ENCODE measurements at places on chromosomes 5 and 9.

DNA sequence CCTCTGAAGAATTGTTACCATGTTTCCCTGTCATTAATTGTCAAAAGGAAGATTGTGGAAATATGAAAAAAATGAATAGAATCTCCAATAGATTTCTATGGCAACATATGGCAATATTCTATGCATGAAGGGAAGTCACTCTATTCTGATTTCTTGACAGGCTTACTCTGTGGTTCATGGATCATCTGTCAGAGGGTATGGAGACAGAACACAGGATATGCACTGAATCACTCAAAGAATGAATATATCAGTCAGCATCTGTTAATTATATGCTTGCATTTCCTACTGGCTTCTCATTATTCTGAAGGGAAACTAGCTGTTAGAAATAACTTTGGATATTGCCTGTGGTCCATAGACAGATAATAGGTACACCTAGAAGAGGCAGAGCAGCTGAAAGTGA is 918.9 kb downstream of the DTWD2 start:
- no peak for DNase-seq

DNA sequence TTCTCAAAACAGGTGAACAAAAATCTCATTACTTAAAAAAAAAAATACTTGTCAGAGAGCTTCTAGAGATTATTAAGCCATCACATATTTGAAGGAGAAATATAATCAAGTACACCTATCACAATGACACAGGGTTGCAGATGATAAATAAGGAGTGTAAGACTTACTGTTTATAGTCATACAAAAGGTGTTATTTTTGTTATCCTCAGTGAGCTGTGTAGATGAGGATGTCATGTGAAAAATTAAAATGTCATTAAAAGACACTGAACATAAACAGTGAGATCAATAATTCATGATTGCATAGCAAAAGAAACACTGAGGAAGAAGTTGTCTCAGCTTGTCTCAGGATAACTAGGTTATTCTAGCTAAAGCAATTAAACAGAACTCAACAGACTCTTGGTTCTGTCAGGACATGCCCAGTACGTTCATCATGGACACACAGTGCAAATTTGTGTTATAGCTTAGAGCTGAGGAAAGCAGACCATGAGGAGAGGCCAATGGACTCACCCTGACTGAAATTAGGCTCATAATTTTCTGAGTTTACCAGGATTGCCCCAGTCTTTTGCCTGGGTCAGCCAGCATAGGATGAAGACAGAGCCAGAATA is 1162.6 kb upstream of the C9orf72 start:
- no peak for DNase-seq

DNA sequence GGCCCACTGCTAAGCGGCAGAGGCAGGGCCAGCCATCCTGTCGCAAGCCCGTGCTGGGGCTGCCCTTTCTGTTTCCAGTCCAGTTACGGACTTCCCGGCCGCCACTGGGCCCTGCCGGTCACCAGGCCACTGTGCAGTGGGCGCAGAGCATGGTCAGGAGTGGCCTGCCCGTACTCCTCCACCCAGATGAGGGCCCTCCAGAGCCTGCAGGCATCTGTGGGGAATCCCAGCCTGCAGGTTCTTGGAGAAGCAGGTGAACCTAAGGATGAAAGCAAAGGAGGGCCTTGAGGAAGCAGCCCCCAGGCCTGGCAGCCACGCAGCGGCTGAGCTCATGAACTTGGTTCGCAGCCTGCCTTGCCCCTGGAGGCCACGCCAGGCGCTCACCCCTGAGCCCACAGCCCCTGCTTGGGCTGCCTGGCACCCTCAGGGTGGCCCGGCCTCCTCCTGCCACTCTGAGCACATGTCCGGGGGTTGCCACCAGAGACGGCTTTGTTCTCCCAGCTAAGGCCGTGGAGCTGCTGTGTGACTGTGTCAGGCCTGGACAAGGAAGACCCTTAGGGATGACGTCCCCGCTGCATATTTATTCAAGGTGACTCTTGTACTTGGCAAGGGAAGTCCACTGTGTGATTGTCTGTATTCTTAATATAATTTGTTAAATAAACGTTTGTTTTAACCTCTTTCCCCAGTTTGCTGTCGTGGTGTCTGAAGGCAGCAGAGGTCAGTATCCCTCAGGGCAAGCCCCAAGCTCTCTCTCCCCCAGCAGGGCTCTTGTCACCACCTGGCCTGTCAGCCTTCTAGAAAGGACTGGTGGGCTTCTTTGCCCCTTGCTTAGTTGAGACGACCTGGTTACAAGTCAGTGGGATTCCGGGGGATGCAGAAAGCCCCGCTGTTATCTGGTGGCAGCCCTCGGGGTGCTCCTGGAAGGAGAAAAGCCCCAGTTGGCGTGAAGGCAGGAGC is 107.1 kb upstream of the LMX1B start:
- no peak for DNase-seq

DNA sequence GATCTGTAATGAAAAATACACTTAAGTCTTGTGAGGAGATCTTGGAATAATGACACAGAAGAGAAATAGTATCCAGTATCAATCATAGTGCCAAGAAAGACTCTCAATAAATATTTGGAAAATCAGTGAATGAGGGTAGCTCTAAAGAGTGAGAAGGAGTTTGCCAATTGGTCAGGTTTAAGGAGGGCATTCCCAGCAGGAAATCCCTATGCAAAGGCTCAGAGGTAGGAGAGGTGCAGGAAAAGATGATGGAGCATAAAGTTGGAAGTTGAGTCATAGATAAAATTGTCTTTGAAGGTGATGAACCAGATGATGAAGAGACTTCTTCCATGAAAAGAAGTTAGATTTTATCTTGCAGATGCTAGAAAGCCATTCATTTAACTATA is 27.8 kb downstream of the TNPO1 start:
- no peak for DNase-seq

DNA sequence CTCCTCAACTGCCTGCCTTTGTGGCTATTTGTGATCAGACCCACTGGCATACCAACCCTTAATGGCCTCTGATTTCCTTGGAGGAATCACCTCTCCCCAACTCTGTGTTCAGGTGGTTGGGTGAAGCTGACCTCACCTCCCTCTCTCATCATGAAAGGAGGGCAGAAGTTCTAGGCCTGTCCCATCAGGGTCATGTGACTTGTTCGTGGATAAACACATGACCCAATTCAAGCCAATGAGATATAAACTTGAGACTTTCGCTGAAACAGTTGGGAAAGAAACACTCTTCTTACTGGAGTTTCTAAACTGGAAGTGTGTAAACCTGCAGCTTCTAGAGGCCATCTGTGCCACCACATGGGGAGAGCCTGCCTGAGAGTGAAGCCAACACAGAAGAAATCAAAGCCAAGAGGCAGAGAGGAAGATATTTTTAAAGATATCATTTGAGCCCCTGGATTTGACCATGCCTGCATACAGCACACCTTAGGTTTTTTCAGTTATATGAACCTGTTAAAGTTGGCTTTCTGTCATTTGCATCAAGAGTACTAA is 5.8 kb downstream of the GABBR2 start:
- DNase-seq: no peak

GRCh38 chr5:50727149-50727496 is 60.7 kb downstream of the PARP8 start:
- DNase-seq: no peak

- DNase-seq: no peak
Observed at GRCh38 chr9:81653240-81653639, 36.1 kb downstream of the TLE1 start.

- no peak for DNase-seq
Observed at GRCh38 chr5:56569076-56569475, 246.3 kb upstream of the MAP3K1 start.

DNA sequence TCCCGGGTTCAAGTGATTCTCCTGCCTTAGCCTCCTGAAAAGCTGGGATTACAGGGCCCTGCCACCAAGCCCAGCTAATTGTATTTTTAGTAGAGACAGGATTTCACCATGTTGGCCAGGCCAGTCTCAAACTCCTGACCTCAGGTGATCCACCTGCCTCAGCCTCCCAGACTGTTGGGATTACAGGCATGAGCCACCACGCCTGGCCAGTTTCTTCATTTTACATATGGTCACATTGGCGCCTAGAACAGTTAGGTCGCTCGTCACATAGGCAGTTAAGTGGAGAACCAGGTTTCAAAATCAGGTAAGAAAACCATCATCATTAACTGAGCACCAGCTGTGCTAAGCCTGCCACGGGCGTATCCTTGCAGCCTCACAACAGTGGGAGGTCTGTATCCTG is 36.1 kb downstream of the OLFML2A start:
- DNase-seq: no peak

- DNase-seq: no peak
Observed at GRCh38 chr9:117403403-117403811, 11.4 kb downstream of the ASTN2 start.

- DNase-seq: peak; percentile 73
Observed at GRCh38 chr9:21964925-21965385, 29.2 kb downstream of the CDKN2A start.

DNA sequence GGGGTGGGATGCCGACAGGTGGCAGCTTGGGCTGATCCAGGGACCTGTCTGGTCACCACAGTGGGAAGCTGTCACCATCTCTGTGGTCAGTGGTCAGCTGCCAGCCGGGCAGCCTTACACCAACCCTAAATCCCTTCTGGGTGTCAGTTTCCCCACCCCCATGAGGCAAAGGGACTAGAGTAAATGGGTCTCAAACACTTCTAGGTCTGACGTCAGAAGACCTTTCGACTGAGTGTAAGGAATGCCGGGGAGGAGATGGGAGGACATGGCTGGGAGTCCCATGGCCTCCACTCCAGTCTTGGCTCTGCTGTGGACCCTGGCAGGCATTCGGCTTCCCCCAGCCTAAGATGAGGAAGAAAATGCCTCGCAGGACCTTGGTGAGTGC is 40.3 kb upstream of the SLC25A51 start:
- DNase-seq: no peak

DNA sequence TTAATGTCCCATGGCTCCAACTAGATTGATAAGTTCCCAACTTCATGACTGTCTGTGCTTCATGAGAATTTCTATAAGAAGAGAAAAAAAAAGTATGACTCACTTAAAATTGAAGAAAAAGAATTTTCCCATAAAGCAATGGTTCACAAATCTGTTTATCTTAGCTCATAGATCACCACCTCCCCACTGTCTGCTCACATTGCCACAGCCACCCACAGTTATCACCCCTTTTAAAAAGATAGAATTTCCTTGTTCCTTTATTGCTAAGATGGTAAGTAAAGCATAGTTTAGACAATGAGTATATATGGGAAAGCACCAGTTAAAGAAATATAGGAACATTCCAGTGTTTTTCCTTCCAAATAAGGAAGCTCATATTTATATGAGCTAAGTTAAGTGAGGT is 67.1 kb downstream of the ALDH7A1 start:
- no peak for DNase-seq

GRCh38 chr5:21783074-21783679 is 1070.0 kb downstream of the CDH12 start:
- DNase-seq: no peak

DNA sequence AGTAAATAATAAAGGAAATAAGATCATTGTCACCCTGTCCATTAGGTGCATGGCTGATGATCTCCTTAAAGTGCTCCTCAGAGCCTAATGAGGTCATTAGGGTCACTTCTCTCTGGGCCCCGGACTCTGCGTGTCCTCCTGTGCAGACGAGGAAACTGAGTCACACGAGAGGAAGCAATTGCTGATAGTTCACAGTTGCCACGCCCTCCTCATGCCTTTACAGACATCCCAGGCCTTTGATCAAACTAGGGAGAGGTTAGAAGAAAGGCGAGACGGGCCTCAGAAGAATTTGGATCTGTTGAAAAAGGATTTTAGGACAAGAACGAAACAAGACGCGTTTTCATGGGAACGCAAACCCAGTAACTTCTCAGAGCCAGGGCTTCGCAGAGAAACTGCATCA is 32.0 kb upstream of the MSX2 start:
- DNase-seq: no peak

DNA sequence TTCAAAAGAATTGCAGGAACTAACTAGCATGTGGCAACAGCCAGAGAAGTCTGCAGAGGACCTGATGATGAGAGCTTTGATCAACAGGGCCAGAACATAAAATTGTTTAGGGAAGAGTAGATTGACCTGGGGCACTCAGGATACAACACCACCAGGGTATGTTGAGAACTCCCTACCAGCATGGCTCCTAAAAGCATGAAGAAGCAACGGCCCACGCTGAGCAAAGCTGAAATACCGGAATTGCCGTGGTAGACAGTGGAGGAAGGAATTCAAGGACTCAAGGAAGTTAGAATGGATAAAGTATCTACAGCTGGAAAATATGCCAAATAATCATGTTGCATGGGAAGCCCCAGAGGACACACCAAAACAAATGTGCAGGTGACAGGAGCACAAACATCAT is 31.6 kb downstream of the DROSHA start:
- no peak for DNase-seq

DNA sequence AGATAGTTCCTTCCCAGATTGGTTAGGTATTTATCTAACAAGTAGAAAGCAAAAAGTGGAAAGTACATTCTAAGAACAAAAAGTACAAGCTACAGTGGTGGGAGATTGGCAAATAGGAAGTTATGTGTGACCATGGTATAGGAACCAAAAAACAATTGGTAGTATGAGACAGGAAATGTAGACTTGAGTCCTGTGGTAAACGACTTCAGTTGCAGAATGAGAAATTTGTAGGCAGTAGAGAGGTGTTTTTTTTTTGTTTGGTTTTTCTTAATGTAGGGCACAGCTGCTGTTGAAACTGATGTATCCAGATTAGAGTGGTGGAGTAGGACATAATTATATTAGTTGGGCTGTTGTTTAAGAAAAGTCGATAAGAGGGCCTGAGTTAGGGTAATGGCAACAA is 72.0 kb downstream of the CCNH start:
- DNase-seq: no peak

DNA sequence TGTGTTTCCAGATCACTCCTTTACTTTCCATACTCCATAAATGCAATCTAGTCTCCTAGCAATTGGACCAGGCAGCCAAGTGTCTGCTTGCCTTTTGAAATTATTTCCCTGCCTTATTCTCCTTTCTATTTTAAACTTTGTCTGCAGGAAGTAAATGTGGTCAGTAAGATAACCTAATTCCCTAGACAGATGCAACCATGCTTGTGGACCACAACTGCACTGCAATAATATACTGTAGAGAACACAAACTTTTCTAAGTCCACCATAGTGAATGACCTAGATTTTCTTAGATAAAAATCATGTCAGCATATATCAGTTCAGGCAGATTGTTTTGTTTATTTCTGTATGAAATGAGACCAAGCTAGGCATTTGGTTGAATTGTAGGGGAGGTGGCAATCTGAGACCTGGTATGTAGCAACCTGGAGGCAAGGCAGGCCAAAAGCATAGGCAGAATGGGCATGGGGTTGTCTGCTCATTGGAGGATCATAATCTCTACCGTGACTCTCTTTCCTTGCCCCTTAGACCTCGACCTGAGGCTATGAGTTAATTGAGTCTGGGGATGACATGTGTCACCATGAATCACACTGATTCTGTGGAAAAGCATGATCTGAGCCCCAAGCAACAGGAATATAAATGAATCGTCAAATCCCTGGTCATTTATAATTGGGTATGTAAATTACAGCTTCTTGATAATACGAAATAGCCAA is 20.7 kb downstream of the ACTL7B start:
- DNase-seq: no peak

- DNase-seq: no peak
Observed at GRCh38 chr5:83563631-83564030, 92.1 kb downstream of the VCAN start.

GRCh38 chr9:126454215-126454614 is 127.6 kb downstream of the MVB12B start:
- DNase-seq: no peak

- DNase-seq: no peak
Observed at GRCh38 chr5:160357394-160357793, 13.0 kb downstream of the C1QTNF2 start.
